Stimulated activated CD4-positive, alpha-beta T cell treated with anti-CD3 and anti-CD28 coated beads, Interleukin-4, amount 100 ng/mL, for 24 hours (primary cell): ENCODE measurements at places on chromosomes 6 and 20.
A peak's percentile ranks its signal among the peaks of the same experiment; 100 is the strongest.

DNA sequence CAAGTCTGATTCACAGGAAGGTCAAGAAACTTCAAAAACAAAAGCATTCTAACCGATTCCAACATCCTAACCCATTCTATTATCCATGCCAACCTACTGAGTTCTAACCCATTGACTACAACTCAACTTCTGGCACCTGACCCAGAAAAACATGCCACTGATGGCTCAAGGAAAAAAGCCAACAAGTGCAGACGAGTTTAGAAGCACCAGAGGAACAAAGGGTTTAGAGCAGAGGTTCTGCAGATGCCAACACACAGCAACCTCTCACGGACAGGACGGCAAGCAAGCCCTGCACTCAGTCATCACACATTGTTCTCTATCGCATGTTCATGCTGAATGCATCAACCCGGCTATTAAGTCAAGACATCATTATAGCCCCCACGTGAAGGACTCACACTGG, 25.2 kb upstream of the MC3R start:
- DNase-seq, result no peak

GRCh38 chr20:31602779-31603441, 2.2 kb upstream of the ID1 start:
- DNase-seq, result peak; percentile 56

GRCh38 chr6:157644043-157644810, 178.8 kb upstream of the SNX9 start:
- peak; percentile 54 for DNase-seq

- no peak for DNase-seq
Observed at GRCh38 chr6:129235167-129236000, 352.4 kb downstream of the LAMA2 start.

DNA sequence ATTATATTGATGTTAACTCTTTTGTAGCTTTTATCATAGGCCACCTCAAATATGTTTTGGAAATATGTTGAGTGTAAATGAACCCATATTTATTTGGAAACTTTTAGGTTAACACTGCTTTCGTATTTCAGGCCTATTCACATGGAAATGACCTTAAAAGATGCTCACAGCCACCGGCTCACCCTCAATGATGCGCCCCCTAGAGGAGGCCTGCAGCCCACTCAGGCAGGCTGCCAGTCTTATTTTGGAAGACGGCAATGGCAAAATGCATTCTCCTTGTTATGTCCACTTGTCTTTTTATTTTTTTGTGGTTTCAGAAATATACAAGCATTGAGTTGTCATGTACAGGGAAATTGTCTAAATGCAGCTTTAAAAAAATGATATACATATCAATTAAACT, 869.7 kb downstream of the PHF3 start:
- DNase-seq, result no peak

- no peak for DNase-seq
Observed at GRCh38 chr6:51411496-51412125, 592.9 kb downstream of the TFAP2B start.

DNA sequence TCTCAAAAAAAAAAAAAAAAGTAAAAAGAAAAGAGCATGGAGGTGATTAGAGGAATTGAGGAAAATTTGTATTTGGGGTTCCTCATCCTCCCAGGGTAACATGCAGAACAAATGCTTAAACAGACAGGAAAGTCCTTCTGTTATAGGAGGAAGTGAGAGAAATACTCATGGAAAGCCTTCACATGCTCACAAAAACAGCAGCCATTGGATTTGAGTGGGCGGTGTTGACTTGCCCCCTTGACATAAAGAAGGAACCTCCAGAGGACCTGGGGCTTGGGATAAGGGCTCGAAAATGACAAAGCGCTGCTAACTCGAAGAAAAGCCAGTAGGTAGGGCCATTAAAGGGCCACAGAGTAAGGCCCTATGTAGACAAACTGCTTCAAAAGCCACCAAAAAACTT, 17.5 kb upstream of the SAMHD1 start:
- no peak for DNase-seq

- DNase-seq, result no peak
Observed at GRCh38 chr6:168875811-168876576, 377.7 kb downstream of the THBS2 start.
